ENCODE measurements at places on chromosomes 6 and 20.

DNA sequence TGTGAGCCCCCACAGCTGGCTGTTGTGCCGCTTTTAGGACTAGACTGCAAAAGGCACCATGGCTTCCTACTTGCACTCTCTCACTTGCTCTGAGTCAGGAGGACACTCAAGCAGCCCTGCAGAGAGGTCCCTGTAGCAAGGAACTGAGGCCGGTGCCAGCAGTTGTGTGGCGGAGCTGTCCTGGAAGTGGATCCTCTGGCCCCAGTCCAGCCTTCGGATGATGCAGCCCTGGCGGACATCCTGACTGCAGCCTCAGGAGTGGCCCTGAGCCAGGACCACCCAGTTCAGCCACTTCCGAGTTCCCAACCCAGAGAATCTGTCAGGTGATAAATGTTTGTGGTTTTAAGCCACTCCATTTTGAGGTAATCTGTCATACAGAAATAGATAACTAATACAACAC is 17.5 kb downstream of the CTCFL start:
- no peak for DNase-seq

DNA sequence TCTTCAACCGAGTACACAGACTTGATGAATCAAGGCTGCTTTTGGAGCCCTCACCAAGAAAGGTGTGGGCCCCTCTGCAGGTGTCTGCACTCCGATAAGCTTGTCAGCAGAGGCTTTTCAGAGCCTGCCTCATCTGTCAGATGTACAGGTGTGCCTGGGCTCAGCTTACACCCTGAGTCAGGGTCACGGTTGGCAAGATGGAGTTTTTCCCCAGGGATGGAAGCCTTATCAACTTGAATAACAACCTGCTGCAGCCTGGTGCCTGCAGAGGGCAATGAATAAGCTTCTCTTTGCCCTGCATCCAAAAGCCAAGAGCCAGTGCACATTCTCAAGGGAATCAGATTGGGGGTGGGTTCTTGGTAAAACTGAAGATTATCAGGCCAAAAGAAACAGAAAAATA is 427.1 kb downstream of the CD83 start:
- no peak for DNase-seq

DNA sequence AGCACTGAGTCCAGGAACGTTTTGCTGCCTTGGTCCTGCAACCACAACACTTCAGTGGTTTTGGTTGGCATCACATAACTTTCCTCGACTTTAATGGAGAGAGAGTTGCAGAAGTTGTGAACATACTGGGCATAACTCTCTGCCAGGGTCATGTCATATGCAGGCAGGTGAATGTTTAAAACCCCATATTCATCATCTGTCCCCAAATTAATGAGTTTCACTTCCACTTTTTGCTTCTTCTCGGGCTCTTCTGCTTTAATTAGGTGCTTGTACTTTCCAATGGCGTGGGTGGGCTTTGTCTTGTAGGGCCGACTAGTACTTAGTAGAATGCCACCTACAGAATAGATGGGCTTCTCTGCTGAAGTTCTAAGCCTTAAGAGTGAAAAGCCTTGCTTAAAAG is 45.2 kb upstream of the TFAP2A start:
- no peak for DNase-seq

DNA sequence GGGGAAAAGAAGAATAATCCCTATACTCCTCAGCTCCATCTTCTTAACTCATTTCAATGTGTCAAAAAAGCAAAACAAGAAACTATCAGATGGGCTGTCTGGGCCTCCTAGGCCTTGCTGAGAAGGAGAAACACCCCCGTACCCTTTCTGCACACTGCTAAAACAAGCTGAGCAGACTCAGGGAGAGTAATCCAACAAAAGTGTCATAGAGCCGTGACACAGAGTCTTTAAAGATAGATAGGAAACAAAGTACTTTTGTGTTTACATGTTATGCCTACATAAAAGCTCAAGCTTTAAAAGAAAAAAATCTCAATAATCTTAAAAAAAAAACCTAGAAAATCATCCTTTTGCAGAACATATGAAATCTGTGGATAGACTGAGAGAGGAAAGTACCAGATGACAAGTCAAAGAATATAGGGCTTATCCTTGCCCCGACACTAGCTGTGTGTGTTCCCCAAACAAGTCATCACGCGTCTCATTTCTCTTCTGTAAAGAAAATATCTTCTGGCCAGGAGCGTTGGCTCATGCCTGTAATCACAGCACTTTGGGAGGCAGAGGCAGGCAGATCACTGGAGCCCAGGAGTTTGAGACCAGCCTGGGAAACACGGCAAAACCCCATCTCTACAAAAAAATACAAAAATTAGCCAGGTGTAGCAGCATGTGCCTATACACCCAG is 81.3 kb downstream of the MAP3K5 start:
- DNase-seq = no peak

GRCh38 chr6:137341681-137342195 is 122.6 kb upstream of the IFNGR1 start:
- peak; percentile 40 for DNase-seq

DNA sequence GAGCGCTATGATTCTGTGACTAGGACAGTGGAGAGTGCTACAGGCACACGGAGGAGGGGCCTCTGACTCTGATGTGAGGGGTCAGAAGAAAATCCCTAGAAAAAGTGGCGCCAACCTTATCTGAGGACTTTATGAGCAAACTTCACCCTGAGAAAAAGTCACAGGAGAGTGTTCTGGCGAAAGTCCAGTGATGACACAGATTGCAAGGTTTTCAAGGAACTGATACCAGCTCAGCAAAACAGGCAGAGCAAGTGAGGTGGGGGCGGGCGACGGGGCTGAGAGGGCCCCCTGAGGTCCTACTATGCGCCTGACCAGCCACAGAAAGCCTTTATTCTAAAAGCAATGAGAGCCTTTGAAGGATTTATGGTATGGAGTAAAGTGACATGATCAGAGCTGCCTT is 73.3 kb downstream of the SLC22A23 start:
- no peak for DNase-seq

DNA sequence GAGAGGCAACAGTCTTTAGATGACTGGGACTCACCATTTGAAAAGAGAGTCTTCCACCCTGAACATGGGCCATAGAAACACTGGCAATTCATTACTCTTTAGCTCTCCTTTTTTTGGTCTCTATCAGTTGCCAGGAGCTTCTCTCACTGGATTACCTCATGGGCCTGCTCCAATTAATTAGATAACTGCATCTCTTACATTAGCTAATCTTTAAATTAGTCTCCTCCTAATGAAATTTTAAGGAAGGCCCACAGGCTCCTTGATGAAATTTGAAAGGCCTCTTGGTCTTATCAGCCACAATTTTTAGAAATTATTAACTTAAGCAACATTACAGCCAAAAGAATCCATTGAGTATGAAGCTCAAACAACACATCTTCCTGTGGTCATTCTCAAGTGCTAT is 184.4 kb downstream of the UNC5CL start:
- DNase-seq = no peak

DNA sequence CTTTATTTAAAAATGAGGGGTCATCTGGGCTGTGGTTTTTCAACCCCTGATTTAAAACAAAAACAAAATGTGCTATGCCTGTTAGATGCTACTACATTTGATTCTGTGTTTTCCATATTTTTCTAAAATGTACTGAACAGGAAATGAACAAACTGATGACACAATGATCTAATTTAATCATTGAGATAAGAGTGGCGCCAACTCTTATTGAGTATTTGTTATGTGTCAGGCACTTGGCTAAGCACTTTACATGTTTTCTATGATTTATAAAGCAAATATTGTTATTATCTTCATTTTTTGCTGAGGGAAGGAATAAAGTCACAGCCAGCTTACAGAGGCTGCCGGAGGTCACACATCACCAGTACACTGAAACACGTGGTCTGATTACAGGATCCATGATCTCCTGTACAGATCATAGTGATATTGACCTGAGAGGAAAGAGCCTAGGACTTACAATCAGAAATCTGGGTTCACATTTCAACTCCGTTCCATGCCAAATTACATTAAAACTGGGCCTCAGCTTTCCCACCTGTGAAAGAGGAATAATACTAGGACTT is 166.7 kb downstream of the ESR1 start:
- no peak for DNase-seq

DNA sequence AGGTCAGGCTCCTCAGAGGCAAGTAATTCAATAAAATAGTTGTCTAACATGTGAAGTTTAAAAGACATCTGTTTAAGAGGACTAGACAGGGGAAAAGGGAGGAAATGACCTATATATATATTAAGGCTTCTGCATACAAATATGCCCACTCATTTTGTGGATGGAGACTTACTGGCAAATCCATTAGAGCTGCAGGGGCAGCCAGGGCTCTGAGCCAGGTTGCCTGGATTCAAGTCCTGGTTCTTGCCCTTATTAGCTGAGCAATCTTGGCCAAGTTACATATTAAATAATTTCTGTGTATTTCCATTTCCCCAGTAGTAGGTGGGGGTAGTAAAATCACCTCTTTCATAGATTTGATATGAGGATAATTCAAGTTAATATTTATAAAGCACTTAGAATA is 287.0 kb upstream of the RIMS1 start:
- no peak for DNase-seq

- peak; percentile 7 for DNase-seq
These were observed 118.3 kb downstream of the SLX4IP start for GRCh38 chr20:10553326-10553984.

- peak; percentile 31 for DNase-seq
These were observed 50.8 kb upstream of the FAM83D start for GRCh38 chr20:38875175-38875993.

- no peak for DNase-seq
These were observed 359.4 kb downstream of the CD83 start for GRCh38 chr6:14476793-14477531.

DNA sequence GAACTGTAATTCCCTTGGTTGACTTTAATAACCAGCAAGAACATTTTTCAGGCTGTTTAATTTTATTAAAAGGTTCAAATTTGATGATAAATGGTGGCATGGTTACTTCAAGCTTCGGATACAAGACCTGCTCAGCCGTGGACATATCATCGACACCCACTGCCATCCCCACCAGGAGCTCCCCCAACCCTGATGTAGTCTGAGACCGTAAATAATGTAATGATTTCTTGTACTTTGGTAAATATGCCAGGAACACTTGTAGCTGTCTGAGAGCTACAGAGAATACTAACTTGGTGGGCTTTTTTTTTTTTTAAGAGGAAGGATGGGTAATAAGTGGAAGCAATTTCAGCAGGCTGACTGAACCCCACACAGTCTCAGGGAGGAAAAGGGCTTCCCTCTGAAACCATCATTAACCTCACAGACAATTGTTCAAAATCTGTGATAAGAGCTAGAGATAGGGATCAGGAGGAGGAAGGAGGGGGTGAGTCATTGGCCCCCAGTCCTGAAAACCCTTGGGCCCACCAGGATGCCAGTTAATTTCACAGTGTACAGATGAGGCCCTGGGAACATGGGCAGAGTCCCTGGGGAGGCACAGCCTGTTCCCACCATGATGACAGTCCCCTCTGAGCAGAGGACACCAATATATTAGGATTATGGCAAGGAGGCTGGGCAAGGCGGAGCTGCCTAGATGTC is 56.0 kb downstream of the APCDD1L start:
- no peak for DNase-seq

- no peak for DNase-seq
These were observed 6.0 kb downstream of the PNLDC1 start for GRCh38 chr6:159806021-159806458.

- DNase-seq = no peak
These were observed 124.0 kb downstream of the CARMIL1 start for GRCh38 chr6:25403150-25403549.

DNA sequence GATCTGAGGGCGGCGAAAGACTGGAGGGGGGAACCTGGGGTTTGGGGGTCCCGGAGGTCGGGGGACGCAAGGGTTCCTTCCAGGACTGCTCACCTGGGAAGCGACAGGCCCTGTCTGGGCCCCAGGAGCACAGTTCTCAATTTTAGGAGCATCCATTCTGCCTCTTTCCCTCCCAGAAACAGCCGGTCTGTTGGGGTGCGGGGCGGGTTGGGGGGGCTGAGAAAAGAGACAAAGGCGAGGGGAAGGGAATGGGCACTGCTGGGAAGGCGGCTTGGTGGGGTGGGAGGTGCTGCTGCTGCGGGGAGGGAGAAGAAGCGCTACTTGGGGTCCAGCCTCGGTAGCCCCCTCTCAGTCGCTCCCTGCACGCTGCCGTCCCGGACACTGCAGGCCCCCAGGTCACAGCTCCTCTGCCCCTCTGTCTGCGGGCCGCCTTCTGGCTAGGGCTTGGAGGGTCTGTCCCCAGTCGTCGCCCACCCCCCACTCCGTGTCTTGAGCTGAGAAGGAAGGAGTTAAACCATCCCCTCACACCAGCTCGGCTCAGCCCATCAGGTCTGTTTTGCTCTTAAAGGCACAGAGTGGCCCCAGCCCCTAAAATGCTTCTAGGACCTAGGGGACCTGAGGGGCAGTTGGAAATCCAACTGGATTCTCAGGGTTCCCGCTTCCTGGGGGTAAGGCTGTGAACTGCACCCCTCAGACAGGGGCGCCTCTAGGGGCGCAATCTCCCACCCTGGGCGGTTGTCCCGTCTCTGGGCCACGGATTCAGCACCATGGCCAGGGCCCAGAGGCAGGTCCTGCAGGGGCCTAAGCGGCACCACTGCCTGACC is 690 bp downstream of the GDAP1L1 start:
- no peak for DNase-seq

DNA sequence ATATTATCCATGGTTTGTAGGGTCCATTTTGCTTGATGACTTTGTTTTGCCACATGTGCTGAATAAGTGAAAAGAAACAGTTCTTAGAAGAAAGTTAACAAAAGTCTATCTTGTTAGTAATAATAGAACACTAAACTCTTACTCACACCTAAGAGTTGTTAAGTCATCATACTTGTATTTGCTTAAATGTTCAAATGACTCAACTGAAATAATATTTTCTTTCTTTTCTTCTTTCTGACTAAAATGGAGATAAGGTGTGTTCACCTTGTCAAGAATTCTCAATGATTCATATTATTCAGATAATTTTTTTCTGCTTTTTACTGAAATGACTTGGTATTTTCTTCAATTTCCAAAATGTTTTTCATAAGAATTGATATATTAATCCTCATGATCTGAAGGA is 327.2 kb downstream of the HTR1B start:
- no peak for DNase-seq
